Naive thymus-derived CD4-positive, alpha-beta T cell (primary cell): ENCODE measurements at places on chromosomes 2 and 18. TPM values are rescaled to one million over a fixed set of nuclear protein-coding genes. Genes with fewer than 3 reads are reported as not detected.

The UGT1A8 gene
- not detected for polyA plus RNA-seq

The SOX11 gene
- not detected for polyA plus RNA-seq

The REEP1 gene
- polyA plus RNA-seq, result 0.05 TPM

The DSG2 gene
- polyA plus RNA-seq, result 0.56 TPM

The SLC14A1 gene
- polyA plus RNA-seq, result 1.4 TPM

The COL4A4 gene
- polyA plus RNA-seq, result 0.08 TPM

The NMUR1 gene
- not detected for polyA plus RNA-seq

The FBXO48 gene
- polyA plus RNA-seq, result 0.49 TPM

The CCL20 gene
- polyA plus RNA-seq, result not detected

The ABCB11 gene
- polyA plus RNA-seq, result not detected

The NOL4 gene
- not detected for polyA plus RNA-seq

The NRP2 gene
- polyA plus RNA-seq, result 0.35 TPM
